Caco-2 (cell line): ENCODE measurements at places on chromosomes 3 and 15. TPM values are rescaled to one million over a fixed set of nuclear protein-coding genes. Genes with fewer than 3 reads are reported as not detected.

- DNase-seq, result no peak
Measured at GRCh38 chr3:29614954-29615353, 334.1 kb downstream of the RBMS3 start.

- no peak for DNase-seq
Measured at GRCh38 chr15:46126581-46126980, 491.8 kb downstream of the SQOR start.

The PLXND1 gene
- 26.3 and 33.0 TPM in 2 replicates for total RNA-seq

GRCh38 chr3:111311126-111311525 is 230.9 kb upstream of the CD96 start:
- peak; percentile 12 for DNase-seq

The EOMES gene
- total RNA-seq, result 0.43 and 0.53 TPM in 2 replicates

GRCh38 chr15:60086681-60087429 is 82.7 kb downstream of the FOXB1 start:
- DNase-seq, result no peak

The TIMP4 gene
- total RNA-seq, result 1.4 and 1.6 TPM in 2 replicates

GRCh38 chr3:100127792-100128191 is 13.5 kb upstream of the FILIP1L start:
- DNase-seq, result no peak

- no peak for DNase-seq
Measured at GRCh38 chr3:168124791-168125190, 29.1 kb upstream of the GOLIM4 start.

DNA sequence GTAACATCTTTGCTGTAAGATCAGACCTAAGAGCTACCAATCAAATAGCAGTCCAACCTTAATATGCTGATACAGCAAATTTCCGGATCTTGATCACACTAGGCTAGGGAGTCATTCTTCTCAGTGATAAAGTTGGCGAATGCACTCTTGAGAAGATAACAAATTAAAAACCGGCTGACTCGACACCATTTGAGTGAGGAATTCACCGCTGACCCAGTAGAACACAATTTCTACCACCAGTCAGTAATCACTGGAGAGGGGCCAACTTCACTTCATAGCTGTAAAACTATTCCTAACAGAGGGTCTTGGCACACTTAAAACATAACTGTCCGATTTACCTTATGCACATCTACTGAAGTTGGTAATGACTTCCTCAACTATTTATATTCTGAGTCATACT is 47.2 kb downstream of the MEIS2 start:
- no peak for DNase-seq

DNA sequence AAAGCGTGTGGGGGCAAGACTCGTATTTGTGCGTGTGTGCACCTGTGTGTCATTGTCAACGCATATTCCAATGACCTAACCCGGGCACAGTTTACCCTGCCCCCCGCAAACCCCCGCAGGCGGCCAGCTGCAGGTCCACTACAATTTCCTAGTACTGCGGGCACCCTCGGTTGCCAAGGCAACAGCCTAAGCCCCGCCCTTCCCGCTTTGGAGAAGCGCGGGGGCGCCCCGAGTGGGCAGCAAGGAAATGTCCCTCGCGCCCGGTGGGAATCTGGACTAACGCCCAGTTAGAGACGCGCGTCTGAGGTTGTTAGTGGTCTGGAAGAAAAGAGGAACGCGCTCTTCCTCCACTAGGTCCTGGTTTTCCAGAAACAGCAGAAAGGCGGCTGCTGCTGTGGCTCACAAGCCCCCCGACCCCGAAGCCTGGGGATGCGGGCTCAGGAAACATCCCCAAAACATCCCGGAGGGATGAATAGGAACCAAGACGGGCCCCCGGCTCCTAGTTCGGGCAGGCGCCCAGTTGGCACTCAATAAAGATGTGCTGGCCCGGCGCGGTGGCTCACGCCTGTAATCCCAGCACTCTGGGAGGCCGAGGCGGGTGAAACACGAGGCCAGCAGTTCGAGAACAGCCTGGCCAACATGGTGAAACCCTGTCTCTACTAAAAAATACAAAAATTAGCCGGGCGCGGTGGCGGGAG is 1.1 kb downstream of the ABHD14A start:
- DNase-seq, result no peak

The TRH gene
- not detected in 2 replicates for total RNA-seq

- no peak for DNase-seq
Measured at GRCh38 chr3:182797876-182798275, 4.6 kb downstream of the ATP11B start.

The DNAJA4 gene
- 0.91 and 1.1 TPM in 2 replicates for total RNA-seq

DNA sequence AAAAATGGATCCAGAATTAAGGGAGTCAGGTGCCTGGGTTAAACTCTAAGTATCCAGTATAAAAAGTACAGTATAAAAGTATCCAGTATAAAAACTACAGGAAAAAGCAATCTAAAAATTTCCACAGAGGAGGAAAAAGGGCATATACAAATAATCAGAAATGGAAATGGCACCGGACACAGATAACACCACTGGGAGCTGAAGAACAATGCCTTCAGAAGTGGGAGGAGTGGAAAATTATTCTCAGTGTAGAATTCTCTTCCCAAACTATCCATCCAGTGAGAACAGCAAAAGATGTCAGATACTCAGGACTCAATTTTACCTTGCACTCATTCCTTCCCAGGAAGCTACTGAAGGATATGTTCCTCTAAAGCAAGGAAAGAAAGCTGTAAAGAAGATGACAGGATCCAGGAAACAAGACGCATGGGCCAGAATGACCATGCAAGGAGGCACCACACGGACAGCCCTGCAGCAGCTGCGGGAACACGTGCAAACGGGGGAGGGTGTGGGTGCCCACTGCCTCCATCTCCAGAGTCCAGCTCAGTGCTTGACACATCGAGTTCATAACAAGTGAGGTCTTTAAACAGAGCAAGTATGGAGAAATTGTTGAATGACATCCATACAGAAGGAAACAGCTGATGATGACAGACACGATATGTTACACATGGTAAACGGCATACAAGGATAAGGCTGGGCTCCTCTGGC is 68.5 kb downstream of the CHSY1 start:
- no peak for DNase-seq

DNA sequence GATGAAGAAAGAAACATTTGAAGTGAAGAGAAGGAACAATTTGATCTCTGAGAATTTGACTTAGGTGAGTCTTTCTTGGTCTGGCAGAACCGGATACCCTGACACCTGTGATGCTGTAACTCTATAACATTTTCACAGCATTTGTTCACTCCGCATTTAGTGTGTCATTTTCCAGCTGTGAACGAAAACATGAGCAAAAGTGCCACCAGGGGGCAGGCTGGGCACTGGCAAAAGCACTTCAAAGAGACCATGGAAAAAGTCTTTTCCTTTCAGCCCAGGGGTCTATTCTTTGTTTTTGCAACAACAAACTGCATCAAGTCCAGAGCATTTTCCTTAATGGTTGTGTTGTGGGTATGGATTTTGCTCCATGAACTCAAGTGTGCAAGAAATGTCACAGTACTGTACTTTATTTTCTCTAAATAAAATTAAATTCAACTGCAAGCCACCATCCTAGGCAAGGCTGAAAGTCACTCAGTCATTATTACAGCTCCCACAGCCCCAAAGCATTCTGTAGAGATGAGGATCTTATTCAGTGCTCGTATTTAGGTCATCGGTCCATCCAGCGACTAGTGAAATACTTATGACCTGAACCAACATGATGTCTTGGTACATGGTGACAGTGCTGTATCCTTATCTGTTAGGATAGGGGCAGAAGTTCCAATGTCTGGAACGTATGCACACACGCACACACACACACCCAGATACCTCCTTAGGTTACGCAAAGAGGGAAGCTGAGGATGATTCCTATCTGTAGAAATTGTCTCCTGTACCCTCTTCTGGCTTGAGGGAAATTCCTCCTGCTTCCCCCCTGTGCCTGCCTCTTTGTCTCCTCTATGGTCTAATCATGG is 125.5 kb downstream of the GADL1 start:
- peak; percentile 74 for DNase-seq
